ENCODE measurements at places on chromosomes 5 and 9.

- DNase-seq: no peak
These were observed 504.5 kb downstream of the NFIB start for GRCh38 chr9:13809401-13809800.

GRCh38 chr9:82539146-82539545, 523.8 kb downstream of the RASEF start:
- peak; percentile 67 for DNase-seq

GRCh38 chr5:5436203-5436760, 13.8 kb downstream of the ICE1 start:
- no peak for DNase-seq

DNA sequence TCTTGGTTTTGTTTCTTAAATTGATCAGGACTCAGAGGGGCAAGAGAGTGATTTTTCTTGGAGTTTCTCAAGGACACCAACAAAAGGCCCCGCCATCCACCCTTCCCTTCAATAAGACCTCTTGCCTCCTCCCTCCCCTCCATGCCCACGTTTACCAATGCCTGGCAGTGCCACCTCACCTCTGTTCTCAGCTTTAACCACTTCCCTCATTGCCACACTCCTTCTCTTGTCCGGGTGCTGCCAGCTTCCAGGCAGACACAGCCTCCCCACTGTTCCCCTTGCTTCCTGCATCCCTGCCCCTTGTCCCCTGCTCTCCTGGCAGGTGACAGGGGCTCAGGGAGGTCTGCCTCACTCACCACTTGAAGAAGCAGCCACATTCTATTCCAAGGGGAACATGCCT, 90.8 kb downstream of the LHX2 start:
- no peak for DNase-seq

DNA sequence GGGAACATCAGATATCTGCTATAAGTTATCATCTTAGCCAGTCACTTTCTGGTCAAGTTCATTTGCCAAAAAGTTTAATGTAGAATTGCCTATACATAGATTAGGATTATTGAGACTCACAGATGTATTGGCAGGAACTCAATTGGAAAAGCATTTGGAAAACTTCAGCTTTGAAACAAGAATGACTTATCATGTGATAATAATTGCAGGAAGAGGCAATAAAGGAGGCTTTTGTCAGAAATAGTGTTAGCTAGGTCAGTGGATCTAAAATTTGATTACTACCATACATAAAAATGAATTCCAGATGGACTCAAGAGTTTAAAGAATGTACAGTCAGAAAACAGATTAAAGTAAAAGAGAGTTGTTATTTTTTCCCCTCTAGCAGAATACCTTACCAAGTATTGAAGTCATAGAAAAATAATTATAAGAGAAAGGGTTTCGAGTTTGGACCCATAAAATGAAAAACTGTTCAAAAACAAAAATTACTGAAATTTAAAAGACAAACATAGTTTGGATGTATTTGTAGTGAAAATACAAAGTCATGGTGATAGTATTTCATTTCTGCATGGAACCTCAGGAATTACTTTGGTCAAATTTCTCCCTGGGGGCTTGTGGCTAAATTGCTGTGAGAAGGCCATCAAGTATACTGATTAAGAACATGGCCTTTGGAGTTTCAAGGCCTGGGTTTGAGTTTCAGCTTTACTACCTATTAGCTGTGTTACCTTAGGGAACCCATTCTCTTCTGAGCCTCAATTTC, 159.9 kb downstream of the TMEM38B start:
- no peak for DNase-seq

DNA sequence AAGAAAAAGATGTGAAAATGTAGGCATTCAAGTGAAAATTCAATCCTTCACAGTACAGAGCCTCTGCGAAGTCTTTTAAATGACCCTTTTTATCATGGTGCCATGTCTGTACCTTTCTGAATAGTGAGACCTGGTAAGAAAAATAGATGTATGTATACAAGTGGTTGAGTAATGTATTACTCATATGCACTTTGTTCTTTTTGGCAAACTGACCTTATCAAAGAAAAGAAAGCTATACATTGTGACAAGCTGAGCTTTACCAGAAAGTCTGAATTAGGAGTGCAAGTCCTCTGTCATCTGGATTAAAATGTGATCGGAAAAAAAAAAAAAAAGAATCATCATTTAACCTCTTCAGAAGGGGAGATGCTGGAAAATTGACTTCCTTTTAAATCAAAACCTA, 356.4 kb upstream of the CCNH start:
- no peak for DNase-seq

DNA sequence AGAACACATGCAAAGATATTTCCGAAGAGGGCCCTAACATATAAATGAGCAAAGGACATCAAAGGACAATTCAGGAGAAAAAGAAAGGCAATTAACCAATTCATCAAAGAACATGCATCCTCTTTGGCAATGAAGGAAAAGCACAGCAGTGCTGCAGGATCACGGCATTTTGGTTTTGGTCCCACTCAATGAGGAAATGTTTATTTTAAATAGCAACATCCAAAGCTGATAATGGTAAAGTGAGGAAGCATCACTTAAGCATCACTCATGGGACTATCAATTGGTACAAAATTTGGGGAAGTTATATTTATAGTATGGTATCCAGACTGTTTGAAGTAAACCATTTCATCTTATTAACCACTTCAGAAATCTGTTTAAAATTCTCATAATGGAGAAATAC, 5.5 kb upstream of the CXCL14 start:
- DNase-seq: no peak

DNA sequence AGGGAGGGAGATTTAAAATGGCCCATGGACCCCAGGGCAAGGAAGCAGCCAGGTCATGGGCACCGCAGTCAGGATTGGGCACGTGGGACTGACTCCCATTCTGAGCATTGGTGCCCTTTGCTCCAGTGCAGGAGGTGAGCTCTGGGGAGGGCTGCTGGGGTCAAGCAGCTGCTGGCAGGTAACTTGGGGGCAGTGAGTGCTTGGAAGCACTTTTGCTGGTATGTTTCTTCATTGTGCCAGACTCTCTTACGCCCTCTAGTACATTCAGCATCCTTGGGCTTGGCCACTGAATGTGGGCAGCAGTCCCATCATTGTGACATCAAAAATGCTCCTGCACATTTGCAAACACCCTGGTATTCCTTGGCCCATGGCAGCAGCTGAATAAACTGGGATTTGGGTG, 32.7 kb downstream of the PRRC2B start:
- no peak for DNase-seq

GRCh38 chr5:148949841-148950470, 112.9 kb downstream of the SH3TC2 start:
- no peak for DNase-seq

- DNase-seq: no peak
These were observed 3.6 kb upstream of the NR5A1 start for GRCh38 chr9:124510650-124511425.

- DNase-seq: peak; percentile 28
These were observed 1.4 kb downstream of the CHD1 start for GRCh38 chr5:98927242-98927988.

- no peak for DNase-seq
These were observed 65.9 kb upstream of the HTR4 start for GRCh38 chr5:148720257-148720656.

DNA sequence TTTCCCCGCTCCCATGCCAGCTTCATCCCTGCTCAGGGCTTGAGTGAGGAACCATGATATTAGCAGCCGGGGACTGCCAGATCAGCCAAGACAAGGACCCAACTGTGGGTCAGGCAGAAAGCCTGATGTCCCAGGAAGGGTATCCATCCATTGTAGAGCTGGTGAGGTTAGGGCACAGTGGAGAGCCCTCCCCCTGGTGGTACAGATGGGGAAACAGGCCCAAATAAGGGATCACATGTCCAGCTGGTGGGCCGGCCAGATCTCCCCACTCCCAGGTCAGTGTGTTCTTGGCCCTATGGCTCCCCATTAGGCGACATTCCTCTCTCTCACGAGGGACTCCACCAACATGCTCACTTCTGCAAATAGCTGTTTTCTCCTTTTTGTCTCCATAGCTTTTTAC, 9.0 kb downstream of the CDX1 start:
- DNase-seq: peak; percentile 6

DNA sequence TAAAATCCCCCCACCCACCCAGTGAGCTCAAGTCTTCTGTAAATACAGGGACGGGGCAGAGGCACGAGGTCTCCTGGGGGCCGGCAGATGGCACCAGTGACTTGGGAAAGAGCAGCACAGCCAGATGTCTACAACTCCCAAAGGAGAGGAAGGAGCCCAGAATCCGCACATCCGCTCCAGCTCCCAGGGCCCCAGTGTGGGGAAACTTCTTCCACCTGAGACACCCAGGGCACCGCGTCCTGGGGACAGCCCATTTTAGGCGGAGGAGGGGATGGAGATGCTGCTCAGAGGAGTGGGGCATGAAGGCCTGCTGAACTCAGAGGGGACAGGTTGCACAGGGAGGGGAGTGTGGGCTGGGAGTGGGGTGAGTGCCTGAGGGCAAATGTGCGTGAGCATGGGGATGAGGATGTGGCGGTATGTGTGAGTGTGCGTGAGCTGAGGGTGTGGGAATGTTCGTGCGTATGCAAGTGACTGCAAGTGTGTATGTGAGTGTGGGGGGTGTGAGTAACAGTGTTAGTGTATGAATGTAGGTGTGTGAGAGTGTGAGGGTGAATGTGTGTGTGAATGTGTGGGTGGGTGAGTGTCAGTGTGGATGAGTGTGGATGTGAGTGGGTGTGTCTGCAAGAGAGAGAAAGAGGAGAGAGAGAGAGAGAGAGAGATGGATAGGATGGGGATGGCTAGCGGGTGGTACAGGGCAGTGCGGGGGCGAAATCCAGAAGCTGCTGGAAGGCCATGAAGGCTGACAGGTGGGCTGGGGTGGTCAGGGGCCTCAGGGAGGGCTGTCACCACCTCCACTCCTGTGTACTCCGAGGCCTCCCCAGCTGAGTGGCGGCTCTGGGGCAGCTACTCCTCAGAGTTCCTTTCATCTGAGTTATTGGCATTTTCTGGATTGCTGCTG, 63.5 kb downstream of the DUSP1 start:
- DNase-seq: peak; percentile 26

GRCh38 chr5:343461-344401, 22.2 kb downstream of the AHRR start:
- DNase-seq: no peak

GRCh38 chr5:91345461-91345860, 37.7 kb downstream of the ARRDC3 start:
- DNase-seq: no peak

- no peak for DNase-seq
These were observed 55.3 kb downstream of the DAP start for GRCh38 chr5:10705747-10706146.

- no peak for DNase-seq
These were observed 147.9 kb downstream of the PIP5K1B start for GRCh38 chr9:68852941-68853340.

DNA sequence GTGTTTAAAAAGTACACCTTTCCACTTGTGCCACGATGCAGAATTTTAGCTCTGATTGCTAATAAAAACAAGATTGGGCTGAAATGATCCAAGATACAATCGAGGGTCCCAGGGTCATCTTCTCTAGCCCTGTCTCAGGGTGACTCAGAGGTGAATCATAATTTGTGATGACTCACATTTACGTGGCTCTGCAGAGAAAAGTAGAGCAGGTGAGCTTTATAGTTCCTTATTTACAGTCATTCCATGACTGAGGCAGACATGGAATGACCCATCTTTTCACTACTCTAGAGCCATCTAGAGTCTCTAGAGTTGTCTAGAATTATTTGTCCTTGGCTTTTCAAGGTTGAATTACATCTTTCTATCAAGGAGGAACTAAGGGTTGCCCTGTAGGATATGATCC, 155.2 kb downstream of the GAS1 start:
- no peak for DNase-seq

- DNase-seq: no peak
These were observed 377.1 kb downstream of the EFNA5 start for GRCh38 chr5:107293541-107294210.

GRCh38 chr5:77356740-77357139, 135.4 kb downstream of the WDR41 start:
- no peak for DNase-seq

GRCh38 chr5:56705217-56705616, 110.1 kb upstream of the MAP3K1 start:
- DNase-seq: no peak

GRCh38 chr5:96293966-96294883, 138.8 kb downstream of the PCSK1 start:
- DNase-seq: no peak

- DNase-seq: no peak
These were observed 54.3 kb downstream of the GRAMD2B start for GRCh38 chr5:126477294-126478117.

DNA sequence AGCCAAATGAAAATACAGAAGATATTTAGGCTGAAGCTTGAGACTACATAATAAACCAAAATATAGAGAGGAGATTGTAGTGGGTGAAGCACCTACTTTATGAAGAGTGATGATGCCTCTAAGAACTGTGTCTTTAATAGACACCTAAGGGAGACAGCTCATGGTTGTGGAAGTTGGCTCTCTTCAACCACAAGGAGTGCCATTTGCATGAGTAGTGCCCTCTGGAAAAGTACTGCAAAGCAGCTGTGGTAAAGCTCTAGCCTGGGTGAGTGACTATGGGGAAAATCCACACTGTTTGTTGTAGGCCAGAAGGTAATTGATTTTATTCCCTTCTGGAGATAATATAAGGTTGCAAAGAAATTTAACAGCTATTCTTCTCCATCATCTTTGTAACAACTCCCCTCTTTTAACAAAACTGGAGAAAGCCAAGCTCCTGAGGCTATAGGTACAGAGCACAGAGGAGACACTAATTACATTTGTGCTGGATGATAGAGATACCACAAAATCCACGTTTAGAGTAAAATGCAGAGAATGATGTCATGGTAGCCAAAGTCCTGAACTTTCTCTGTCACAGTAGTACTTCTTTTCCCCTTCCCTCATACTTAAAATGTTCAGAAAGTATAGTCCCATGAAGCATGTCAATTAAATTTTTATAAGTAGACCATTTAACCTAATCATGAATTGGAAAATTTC, 122.8 kb downstream of the STARD4 start:
- no peak for DNase-seq

DNA sequence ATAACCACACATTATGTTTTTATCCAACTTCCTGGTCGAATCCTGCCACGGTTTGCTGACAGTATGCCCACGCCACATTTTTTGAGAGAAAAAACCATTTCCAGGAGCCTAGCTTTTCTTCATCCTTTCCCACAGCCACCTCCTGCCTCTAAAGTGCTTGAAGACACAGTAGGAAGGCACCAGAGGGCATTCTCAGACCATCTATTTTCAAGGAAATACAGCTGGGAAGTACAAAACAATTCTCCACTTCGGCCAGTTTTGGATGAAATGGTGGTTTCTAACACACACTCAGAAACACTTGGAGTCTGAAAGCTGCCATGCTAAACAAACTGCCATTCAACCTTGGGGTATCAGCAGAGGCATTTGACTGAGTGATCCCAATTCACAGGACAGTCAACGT, 86.3 kb upstream of the RPS23 start:
- DNase-seq: peak; percentile 41

DNA sequence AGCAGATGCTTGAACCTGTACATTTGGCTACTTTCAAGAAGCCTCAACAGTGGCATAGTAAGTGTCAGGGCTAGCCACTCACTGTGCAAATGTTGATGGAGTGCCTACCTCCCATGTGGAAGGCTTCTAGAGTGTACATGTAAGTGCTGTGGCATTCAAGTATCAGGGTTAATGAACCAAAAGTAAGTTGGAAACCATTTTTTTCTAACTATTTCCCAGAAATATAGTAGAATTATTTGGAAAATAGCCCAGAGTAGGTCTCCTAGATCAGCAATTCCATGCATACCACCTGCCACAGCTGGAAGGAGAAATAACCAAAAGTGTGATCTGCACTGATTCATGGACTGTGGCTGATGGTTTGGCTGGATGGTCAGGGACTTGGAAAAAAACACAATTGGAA, 53.3 kb downstream of the FOXD1 start:
- DNase-seq: no peak

GRCh38 chr9:82799286-82799685, 263.7 kb downstream of the RASEF start:
- no peak for DNase-seq

Measured in MV-4-11 (cell line).